ENCODE measurements at places on chromosomes 6 and 20.
A peak's percentile ranks its signal among the peaks of the same experiment; 100 is the strongest.

DNA sequence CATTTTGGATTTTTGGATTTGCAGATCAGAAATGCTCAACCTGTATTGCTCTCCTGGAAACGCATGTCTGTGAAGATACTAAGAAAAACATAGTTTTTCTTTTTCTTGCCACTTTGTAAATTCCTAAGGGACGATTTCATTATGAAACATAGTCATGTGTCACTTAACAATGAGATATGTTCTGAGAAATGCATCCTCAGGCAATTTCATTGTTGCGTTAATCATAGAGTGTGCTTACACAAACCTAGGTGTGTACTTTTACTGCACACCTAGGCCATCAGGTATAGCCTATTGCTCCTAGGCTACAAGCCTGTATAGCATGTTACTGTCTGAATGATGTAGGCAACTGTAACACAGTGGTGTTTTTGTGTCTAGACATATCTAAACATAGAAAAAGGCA is 13.4 kb upstream of the THEMIS start:
- DNase-seq, result no peak

DNA sequence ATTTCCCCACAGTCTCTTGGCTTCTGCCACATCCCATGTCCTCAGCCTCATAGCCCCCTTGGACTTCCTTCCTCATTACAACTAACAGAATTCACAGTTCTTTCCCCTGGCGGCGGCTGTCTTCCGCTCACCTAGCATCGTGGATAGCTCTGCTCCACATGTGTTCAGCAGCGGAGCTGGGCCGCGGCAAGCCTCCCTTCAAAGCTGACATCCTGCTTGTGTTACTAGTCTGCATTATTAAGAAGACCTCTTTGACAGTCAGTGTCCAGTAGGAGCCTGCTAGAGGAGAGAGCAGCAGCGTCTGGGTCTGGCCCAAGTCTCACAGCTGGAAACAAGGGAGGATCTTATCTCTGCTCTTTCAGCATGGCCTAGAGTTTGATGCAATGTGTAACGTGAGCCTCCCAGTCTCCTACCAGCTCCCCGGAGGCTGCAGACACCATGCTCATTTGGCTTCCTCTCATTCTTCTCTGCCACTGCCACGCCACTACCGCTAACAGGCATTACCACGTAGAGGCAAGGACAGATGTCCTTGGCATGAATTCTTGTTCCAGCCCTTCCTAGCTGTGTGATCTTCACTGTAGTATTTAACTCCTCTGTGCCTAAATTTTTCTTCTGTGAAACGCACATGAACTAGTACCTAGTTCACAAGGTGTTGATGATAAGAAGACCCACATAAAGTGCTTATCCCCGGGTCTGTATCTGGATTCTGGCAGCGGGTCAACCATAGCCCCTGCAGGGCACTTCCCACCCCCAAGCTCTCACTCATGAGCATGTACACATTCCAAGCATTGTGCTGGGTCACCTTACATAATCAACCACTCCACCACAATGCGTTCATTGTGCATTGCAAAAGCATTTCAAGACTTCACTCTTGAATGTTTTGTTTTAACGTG is 107.1 kb upstream of the BACH2 start:
- peak; percentile 26 for DNase-seq

- peak; percentile 69 for DNase-seq
Observed at GRCh38 chr6:45419571-45420082, 41.9 kb upstream of the SUPT3H start.

DNA sequence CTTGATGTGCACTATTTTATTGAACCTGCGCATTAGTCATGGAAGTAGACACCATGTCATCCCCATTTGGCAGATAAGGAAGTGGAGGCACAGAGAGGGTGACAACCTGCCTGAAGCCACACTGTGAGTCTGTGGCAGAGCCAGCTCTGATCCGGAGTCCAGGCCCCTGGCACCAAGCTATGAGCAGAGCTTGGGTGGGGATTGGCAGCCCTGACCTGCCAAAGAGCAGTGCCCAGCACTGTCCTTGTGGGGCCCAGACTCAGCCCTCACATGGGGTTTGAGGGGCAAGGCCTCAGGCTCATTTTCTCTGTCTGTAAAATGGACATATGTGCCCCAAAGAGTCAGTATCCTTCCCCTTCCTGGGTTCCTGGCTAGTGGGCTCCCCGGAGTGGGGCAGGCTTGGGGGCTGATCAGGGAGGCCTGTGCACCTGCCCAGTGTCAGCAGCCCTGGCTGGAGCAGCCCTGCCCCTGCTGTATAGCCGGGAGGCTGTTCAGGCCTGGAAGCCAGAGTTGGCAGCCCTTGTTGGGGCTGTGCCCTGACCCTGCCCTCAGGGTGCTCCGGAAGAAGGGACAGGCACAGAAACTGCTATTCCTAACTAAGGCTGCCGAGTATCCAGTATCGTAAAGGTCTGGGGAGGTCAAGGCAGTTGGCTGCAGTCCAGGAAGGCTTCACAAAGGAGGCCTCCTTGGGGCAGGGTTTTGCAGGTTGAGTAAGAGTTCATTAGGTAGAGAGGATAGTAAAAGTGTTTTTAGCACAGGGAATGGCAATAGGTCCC is 38.7 kb downstream of the TGM2 start:
- no peak for DNase-seq

DNA sequence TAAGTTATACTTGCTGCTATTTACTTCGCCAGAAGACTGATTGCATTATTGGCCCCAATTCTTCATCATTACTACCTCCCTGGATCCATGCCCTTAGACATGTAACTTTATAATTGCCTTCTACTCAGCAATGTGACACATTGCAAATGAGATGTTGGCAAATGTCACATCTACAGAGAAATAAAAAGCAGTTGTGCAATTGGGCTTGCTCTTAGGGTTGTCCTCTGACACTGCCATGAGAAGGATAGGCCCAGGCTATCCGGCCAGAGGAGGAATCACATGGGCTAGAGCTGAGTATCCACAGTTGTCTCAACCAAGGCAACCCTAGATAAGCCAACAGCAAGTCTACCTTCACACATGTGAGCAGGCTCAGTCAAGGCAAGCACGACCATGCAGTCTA is 447.0 kb downstream of the PLCB1 start:
- no peak for DNase-seq

GRCh38 chr6:35496841-35497570 is at the start of gene TEAD3:
Gene TEAD3 (minus strand): TSS chr6:35497079.
- peak; percentile 40 for DNase-seq

DNA sequence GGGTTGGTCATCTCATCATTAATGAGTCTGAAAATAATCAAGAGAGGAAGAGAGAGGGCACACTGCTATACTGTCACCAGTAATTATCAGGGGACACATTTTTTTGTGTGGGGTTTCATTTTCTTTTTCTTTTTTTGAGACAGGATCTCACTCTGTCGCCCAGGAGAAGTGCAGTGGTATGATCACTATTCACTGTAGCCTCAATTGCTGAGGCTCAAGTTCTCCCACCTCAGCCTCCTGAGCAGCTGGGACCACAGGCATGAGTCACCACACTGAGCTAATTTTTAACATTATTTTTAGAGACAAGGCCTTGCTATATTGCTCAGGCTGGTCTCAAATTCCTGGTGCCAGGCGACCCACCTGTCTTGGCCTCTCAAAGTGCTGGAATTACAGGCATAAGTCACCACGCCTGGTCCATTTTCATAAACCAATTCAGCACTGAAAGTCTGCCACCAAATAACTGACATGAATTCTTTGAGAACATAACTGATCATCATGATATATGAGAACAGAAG is 43.3 kb downstream of the EPHA7 start:
- no peak for DNase-seq

- DNase-seq, result no peak
Observed at GRCh38 chr6:152573762-152574161, 63.4 kb downstream of the SYNE1 start.

DNA sequence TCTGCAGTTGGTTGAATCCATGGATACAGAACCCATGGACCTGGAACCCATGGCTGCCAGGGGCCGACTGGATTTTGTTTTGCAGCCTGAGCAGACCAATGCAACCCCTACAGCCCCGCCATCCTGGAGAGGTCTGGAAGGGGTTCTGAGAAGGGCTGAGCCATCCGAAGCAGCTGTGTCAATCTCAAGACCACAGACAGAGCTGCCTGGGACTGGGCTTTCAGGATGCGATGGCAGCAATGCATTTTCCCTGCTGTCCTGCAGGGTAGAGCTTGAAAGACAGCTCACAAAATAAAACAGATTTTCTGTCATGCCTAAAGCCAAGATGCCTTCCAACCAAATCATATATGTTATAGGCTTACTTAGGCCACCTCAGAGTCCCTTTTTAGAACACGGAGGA is 125.8 kb upstream of the NXT1 start:
- DNase-seq, result no peak

- DNase-seq, result peak; percentile 73
Observed at GRCh38 chr6:43009124-43009523, 4.6 kb downstream of the MEA1 start.

DNA sequence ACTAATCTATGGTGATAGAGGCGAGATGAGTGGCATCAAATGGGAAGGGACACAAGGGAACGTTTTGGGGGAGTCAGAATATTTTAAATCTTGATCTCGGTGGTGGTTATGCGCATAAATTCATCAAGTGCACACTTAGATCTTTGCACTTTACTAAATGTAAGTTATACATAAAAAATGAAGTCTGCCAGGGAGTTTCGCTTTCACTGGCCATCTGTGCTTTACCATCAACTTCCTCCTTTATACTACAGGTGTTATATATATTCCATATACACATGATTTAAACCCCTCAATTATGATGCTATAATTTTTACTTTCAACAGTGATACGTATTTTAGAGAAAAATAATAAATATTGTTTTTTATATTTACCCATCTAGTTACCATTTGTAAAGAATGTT is 97.6 kb upstream of the AKIRIN2 start:
- no peak for DNase-seq

GRCh38 chr6:37517411-37517812 is 17.7 kb upstream of the CCDC167 start:
- DNase-seq, result no peak

DNA sequence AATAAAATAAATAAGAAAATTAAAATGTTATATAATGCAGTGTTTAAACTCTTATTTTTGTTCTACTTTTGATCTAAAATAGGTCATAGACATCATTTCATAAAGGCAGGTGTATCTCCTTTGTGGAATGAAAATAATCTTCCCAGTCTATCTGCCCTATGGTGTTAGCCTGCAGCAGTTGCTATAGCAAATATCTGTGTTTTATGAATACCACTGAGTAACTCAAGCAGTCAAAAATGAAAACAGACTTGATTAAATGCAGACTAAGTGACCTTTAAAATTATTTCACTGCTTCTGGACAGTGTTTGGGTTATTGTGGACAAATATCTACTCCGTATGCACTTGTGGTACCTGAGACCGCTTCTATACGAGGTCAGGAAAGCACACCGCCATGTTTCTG is 11.8 kb downstream of the HTR1B start:
- no peak for DNase-seq

DNA sequence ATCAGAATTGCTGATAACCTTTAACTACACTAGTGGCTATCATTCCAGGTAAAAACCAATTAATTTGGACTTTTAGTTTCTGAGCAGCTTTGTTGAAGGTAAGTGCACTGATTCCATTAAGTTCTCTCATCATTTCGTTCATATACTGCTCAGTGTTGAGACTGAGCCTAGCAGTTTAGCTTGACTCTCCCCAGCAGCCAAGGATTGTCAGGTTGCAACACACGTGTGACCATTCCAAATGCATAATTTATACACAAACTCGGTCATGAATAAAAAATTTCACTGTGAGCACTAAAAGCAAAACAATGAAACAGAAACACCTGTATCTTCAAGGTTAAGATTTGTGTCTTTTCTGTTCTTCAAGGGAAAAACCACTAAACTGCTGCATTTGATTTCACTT is 8.9 kb downstream of the FERMT1 start:
- DNase-seq, result no peak

DNA sequence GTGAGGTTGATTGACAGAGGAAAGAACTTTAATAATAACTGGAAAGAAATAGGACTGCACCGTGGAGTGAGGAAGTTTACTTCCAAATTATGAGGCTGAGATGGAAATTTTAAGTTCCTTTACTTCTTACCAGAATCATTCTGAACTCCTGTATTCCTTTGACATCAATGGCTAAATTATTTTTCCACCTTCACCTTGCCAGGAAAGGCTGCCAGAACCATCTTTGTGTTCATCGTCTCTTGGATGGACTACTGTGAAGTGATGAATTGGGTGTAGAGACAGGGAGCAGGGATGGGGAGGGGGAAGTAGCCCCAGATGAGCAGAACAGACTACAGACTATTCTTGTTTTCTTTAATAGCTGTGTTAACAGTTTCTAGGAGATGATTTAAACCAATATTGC is 102.1 kb upstream of the CEP162 start:
- DNase-seq, result no peak

GRCh38 chr20:51162015-51162414 is 139.1 kb upstream of the KCNG1 start:
- no peak for DNase-seq

DNA sequence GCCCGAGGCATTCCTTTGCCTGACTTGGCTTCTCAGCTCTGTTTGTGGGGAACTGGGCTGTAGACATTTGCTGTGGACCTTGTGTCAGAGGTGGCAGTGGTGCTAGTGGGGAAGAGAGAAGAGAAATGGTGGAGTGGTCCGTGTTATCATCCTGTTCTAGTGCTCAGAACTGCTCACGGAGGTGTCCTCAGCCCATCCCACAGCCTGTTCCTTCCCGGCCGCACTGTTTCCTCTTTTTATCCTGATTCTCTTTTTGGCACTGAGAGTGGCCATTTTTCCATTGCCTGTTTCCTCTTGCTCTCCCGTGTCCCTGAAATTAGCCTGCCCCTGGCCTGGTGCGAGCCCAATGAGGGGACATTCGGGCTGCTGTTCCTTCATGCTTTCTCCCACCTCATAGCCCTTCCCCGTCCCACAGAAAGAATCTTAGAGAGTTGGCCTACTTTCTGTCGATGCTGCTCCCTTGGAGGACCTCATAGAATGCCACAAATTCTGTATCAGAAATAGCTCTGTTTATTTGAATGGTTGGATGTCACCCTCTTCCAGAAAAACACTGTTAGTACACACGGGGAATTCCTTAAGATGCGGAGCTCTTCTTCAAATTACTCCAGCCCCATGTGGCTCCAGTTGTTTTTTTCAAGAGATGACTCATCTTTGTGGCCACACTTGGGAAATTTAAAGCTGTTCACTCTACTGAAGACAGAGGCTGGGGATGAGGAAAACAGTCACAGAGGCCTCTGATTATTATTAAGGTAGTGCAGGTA is 26.1 kb downstream of the FARS2 start:
- DNase-seq, result no peak

DNA sequence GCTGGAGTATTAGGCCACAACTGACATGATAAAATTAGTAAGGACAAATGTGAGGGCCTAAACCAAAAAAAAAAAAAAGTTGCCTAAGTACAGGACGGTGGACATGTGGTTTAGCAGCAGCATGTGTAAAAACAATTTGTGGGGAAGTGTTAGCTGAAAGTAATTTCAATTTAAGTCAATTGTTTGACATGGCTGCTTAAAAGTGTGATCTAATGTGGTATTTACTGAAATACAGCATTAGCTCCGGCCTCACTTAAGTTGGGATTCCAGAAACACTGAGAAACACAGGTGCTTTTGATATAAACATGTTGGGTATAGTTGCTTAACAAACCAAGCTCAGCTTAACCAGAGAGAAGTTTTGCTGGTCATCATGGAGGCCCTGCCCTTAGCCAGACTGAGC is 119.7 kb downstream of the FYN start:
- no peak for DNase-seq

GRCh38 chr20:44924541-44924940 is 14.7 kb downstream of the PABPC1L start:
- DNase-seq, result peak; percentile 73

Data from hematopoietic multipotent progenitor cell treated with erythropoietin and hydrocortisone succinate and interleukin-3 and kit ligand, for 8 days (in vitro differentiated cells).